ENCODE measurements at places on chromosomes 5 and 9. TPM values are rescaled to one million over a fixed set of nuclear protein-coding genes. Genes with fewer than 3 reads are reported as not detected.

DNA sequence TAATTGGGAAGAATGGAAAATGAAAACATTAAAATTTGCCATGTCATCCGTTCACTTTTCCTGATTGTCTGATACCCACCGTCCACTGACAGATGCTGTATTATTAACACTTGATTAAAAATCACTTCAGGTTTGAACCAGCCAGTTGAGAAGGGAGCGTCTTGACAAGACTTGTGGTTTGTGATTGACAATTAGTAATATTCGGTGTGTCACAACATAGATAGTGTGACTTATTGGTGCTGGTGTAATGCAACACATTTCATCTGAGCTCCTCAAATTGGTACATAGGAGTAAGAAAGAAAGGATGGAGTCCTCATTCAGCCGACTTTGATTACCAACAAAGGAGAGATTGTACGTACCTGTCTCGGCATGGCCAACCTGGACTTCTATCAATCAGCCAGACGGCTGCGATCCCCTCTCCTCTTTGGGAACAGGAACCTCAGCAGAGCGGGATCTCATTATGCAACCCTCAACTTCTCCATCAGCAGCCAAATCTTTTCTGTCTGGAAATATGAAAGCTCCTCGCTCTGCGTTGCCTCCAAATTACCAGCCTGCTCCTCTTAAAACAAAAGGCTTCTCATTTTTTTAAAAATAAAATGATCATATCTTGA lies 211.7 kb upstream of the MVB12B start:
- no peak overlapping the region for H3K4me3 ChIP-seq
- no peak overlapping the region for H3K27ac ChIP-seq
- no peak for DNase-seq
- no peaks in the 10 kb centered on the region for H3K4me1 ChIP-seq

GRCh38 chr5:41433552-41434181 lies 76.7 kb downstream of the PLCXD3 start:
- no peaks in the 10 kb centered on the region for H3K36me3 ChIP-seq
- no peak for DNase-seq
- no peaks in the 10 kb centered on the region for H3K27me3 ChIP-seq
- H3K4me1 ChIP-seq: peaks cover 7% of the 10 kb centered on the region
- H3K4me3 ChIP-seq: no peak overlapping the region

- H3K4me1 ChIP-seq: no peaks in the 10 kb centered on the region
- H3K36me3 ChIP-seq: no peaks in the 10 kb centered on the region
- H3K27me3 ChIP-seq: no peaks in the 10 kb centered on the region
- no peak for DNase-seq
- H3K27ac ChIP-seq: no peak overlapping the region
Measured at GRCh38 chr5:97095318-97095732, 47.1 kb downstream of the LIX1 start.

DNA sequence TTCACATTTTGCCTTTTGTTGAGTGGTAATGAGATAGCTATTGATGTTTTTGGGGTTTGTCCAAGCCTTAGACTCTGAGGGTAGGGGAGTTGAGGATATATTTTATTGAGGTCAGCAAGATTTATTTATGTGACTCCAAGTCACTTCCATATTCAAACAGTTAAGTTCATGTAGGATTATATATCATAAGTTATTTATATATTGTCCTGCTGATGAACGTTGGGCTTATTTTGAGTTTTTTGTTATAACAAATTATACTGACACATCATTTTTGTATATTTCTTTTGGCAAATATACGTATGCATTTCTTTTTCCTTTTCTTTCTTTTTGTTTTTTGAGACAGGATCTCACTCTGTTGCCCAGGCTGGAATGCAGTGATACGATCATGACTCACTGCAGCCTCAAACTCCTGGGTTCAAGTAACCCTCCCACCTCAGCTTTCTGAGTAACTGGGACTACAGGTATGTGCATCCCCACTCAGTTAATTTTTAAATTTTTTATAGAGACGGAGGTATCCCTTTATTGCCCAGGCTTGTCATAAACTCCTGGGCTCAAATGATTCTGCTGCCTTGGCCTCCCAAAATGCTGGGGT lies 23.5 kb upstream of the IL12B start:
- H3K4me1 ChIP-seq: no peaks in the 10 kb centered on the region
- H3K4me3 ChIP-seq: no peak overlapping the region
- DNase-seq: no peak
- no peaks in the 10 kb centered on the region for H3K27me3 ChIP-seq

- H3K4me3 ChIP-seq: no peak overlapping the region
- no peaks in the 10 kb centered on the region for H3K27me3 ChIP-seq
Measured at GRCh38 chr9:116984111-116984510, 297.0 kb downstream of the TRIM32 start.

DNA sequence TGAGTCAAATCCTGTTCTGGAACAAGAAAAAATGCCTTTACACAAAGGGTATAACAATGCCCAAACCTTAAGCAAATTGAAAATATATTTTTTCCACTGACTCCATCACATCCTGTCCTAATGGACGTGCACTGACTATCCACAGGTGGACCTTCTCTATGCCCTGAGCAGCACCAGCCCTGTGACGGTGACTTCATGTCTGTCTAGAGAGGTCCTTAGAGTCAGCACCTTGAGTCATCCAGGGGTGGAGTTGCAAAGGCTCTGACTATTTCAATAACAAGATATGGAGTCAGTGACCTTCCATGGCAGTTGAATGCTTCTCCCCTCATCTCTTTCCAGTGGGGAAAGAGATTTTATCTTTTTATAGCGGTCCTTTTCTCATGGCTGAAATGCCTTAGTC lies 78.0 kb downstream of the YIPF5 start:
- H3K27me3 ChIP-seq: no peaks in the 10 kb centered on the region
- H3K4me3 ChIP-seq: no peak overlapping the region
- DNase-seq: no peak
- no peak overlapping the region for H3K27ac ChIP-seq
- H3K4me1 ChIP-seq: no peaks in the 10 kb centered on the region

GRCh38 chr5:41835645-41836044 lies 34.6 kb downstream of the OXCT1 start:
- no peak overlapping the region for H3K27ac ChIP-seq
- no peaks in the 10 kb centered on the region for H3K36me3 ChIP-seq
- H3K27me3 ChIP-seq: no peaks in the 10 kb centered on the region
- no peak overlapping the region for H3K4me3 ChIP-seq
- peaks cover 4% of the 10 kb centered on the region for H3K4me1 ChIP-seq

DNA sequence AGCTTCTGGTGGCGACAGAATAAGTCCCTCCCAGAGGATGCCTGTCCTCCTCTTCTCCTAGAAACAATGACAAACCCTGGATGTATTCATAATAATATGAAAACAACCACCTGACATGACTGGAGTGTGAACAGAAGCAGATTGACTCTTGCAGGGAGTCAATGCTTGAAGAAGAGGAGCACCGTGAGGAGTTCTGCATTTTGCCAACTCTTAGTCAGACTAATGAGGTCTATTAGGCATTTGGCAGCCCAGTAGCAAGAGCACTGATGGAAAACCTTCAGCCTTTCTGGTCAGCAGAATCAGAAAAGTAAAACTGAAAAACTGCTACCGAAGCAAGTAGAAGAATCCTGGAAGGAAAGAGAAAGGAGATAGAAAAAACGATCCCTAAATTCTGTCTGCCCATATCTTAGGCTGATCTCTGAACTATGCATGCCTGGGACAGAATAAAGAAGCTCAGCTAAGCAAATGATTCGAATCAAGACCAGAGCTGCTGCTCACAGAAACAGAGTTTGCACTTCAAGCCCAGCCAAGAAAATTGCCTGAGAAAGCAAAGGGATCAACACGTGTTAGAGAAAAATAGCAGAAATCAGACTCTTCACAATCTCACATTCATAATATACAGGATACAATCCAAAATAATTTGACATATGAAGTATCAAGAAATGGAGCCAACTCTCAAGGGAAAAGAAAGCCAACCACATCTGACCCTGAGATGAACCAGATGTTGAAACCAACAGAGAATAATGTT lies 69.5 kb upstream of the OSMR start:
- DNase-seq: no peak
- H3K27me3 ChIP-seq: no peaks in the 10 kb centered on the region
- H3K4me3 ChIP-seq: no peak overlapping the region
- no peak overlapping the region for H3K27ac ChIP-seq
- H3K4me1 ChIP-seq: peaks cover 3% of the 10 kb centered on the region

- DNase-seq: peak; percentile 64
- peak overlapping the region; percentile 1 for H3K27ac ChIP-seq
- H3K36me3 ChIP-seq: no peaks in the 10 kb centered on the region
- peaks cover 26% of the 10 kb centered on the region for H3K4me1 ChIP-seq
- H3K4me3 ChIP-seq: no peak overlapping the region
- H3K27me3 ChIP-seq: no peaks in the 10 kb centered on the region
Measured at GRCh38 chr9:127545196-127546124, 66.6 kb upstream of the STXBP1 start.

DNA sequence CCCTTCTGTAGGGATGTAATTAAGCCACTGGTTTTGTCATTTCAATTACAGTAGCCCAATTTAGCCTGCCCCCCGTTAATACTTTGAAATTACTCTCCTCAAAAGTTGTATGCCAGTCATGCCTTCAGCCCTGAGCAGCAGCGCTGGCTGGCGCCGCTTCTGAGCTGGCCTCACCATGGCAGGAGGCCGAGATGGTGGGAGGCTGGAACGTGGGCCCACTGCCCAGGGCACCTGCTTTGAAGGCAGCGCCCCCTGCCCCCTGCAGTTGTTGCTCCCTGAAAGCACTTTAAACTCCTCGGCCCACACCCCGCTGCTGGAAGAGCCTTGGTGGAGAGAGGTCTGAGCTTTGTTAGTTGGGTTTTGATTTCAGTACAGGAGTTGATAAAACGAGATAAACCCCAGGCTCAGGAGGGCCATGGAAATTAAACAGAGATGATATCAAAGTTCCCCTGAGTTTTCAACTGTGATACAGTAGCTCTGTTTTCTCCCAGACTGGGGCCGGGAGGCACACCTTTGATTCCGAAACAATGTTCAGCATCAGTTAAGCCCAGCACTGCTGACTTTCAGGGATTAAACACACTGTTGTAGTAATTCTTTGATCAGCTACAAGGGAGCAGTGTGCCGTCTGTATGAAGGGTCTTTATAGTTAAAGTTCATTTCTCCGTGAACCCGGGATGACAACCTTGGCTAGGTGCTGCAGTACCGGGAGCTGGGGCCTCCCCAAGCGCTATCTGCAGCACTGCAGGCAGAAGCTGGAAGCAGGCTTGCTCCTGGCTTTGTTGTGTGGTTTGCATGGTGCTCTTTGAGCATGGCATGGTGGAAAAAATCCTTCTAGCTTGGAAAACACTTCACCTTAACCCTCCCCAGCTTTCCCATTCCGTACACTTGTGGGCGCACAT lies 9.5 kb downstream of the MVB12B start:
- H3K4me1 ChIP-seq: no peaks in the 10 kb centered on the region
- H3K27me3 ChIP-seq: no peaks in the 10 kb centered on the region
- H3K27ac ChIP-seq: no peak overlapping the region
- DNase-seq: no peak

- H3K27ac ChIP-seq: no peak overlapping the region
- DNase-seq: no peak
- H3K27me3 ChIP-seq: no peaks in the 10 kb centered on the region
- no peaks in the 10 kb centered on the region for H3K4me1 ChIP-seq
Measured at GRCh38 chr9:97808972-97809371, 44.1 kb upstream of the FOXE1 start.

DNA sequence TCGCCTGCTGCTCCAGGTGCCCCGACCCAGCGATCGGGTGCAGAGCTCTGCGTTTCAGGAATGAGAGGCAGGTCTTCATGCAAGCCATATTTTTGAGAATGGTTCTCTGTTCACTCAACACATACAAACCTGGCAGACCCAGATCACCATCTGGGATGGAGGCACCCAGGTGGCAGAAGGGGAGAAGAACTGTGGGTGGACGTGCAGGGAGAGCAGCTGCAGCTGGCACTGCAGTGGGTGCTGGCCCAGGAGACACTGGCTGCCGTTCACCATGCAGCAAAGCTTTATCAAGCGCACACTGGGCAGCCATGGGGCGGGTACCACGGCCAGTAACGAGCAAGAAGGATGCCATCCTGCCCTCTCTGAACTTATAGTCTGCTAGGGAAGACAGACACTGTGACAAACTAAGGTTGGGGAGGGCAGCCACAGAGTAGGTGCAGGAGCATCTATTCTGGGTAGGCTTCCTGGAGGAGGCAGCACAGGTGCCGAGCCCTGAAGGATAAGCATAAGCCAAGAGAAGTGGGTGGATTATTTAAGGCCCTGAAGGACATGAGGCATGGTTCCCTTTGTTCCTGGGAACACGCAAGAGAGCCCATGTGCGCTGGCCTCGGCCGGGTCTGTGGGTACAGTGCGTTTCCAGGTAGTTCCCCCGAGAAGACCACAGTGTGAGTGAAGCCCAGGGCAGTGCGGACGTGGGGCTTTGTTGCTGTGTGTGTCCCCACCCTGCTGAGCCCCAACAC lies 46.2 kb upstream of the FCN2 start:
- H3K4me1 ChIP-seq: no peaks in the 10 kb centered on the region
- no peak overlapping the region for H3K4me3 ChIP-seq
- no peak for DNase-seq
- H3K27ac ChIP-seq: no peak overlapping the region

DNA sequence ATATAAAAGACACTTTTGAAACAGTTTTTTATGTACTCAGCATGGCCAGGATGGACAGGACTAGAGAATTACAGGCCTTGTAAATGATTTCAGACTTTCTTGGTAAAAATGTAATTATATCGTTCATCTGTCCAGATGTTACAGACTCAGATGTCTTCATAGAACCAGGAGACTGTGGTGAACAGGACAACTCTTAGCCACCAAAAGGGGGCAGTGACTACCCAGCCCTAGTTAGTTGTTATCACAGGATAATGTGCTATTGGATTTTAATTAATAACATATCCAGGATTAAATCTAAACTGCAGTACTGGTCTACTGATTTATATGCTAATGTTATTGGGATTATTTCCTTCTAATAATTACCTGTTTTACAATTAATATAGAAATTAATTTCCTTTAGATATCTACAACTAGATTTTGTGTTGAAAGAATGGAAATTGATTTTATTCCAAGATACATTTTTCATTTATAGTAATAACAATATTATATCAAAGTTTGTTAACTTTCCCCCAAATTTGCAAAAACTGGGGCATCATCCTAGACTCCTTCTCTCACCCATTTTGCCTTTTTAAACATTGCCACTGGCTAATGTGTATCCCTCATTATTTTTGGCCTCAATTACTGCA lies 99.4 kb downstream of the MTREX start:
- no peak overlapping the region for H3K4me3 ChIP-seq
- H3K4me1 ChIP-seq: no peaks in the 10 kb centered on the region
- no peak for DNase-seq
- H3K27ac ChIP-seq: no peak overlapping the region
- no peaks in the 10 kb centered on the region for H3K27me3 ChIP-seq

DNA sequence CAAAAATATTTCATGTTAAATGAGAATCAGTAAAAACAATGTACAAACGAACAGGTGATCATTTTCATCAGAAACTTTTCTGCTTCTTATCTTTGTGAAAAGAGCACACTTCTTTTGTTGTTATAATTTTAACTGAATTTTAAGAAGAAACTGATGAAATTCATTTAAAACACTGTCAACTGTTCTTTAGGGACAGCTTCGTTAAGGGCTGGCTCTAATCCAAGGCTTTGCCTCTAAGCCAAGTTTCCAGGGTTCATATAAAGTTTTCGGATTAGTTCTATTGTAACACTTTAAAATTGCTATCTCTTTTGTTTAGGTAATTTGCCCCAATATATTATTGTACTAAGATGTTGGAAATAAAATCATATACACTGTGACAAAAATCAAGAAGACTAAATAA lies 559.2 kb downstream of the TUSC1 start:
- H3K4me1 ChIP-seq: no peaks in the 10 kb centered on the region
- H3K36me3 ChIP-seq: no peaks in the 10 kb centered on the region
- H3K27me3 ChIP-seq: no peaks in the 10 kb centered on the region
- H3K27ac ChIP-seq: no peak overlapping the region
- H3K4me3 ChIP-seq: no peak overlapping the region
- DNase-seq: no peak

Gene GTF3C4
- total RNA-seq: 18.6 TPM

Gene GRIN1
- not detected for total RNA-seq

Data from ovary (tissue), 10 donors.